ENCODE measurements at places on chromosomes 2 and 18.
A peak's percentile ranks its signal among the peaks of the same experiment; 100 is the strongest.

- DNase-seq: no peak
- H3K4me3 ChIP-seq: peak overlapping the region; percentile 61
- H3K36me3 ChIP-seq: no peaks in the 10 kb centered on the region
- no peak overlapping the region for H3K27ac ChIP-seq
- H3K4me1 ChIP-seq: peaks cover 26% of the 10 kb centered on the region
These were observed 20.5 kb downstream of the THAP4 start for GRCh38 chr2:241616168-241617125.

GRCh38 chr2:102321941-102322719 lies 10.8 kb downstream of the IL1RL1 start:
- no peak for DNase-seq
- no peaks in the 10 kb centered on the region for H3K4me1 ChIP-seq
- H3K27ac ChIP-seq: no peak overlapping the region
- no peaks in the 10 kb centered on the region for H3K36me3 ChIP-seq
- H3K4me3 ChIP-seq: no peak overlapping the region

- peaks cover 4% of the 10 kb centered on the region for H3K27me3 ChIP-seq
- DNase-seq: no peak
- H3K27ac ChIP-seq: no peak overlapping the region
- H3K4me1 ChIP-seq: no peaks in the 10 kb centered on the region
- H3K4me3 ChIP-seq: no peak overlapping the region
These were observed 179.7 kb upstream of the SH3BP4 start for GRCh38 chr2:234771980-234772732.

- no peak for DNase-seq
- no peak overlapping the region for H3K27ac ChIP-seq
- H3K4me3 ChIP-seq: no peak overlapping the region
- H3K4me1 ChIP-seq: peaks cover 16% of the 10 kb centered on the region
- no peaks in the 10 kb centered on the region for H3K36me3 ChIP-seq
These were observed 144.4 kb upstream of the ITGA6 start for GRCh38 chr2:172282944-172283343.

DNA sequence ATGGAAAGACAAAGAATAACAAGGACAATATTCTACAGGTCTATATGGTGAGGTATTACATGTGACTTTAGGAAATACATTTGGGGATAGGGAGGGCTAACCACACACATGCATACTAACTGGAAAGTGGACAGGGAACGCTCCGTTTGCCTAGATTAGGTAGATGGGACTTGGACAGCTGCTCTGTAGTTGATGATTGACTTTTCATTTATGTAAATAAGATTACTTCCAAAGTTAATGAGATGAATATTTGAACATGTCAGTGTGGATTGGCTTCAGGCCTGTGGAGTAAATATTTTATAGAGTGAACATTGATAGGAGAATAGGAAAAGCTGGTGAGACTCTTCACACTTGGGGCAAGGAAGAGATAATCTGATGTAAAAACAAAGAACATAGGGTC lies 142.0 kb downstream of the NCK2 start:
- peaks cover 65% of the 10 kb centered on the region for H3K36me3 ChIP-seq
- peaks cover 58% of the 10 kb centered on the region for H3K4me1 ChIP-seq
- DNase-seq: no peak

DNA sequence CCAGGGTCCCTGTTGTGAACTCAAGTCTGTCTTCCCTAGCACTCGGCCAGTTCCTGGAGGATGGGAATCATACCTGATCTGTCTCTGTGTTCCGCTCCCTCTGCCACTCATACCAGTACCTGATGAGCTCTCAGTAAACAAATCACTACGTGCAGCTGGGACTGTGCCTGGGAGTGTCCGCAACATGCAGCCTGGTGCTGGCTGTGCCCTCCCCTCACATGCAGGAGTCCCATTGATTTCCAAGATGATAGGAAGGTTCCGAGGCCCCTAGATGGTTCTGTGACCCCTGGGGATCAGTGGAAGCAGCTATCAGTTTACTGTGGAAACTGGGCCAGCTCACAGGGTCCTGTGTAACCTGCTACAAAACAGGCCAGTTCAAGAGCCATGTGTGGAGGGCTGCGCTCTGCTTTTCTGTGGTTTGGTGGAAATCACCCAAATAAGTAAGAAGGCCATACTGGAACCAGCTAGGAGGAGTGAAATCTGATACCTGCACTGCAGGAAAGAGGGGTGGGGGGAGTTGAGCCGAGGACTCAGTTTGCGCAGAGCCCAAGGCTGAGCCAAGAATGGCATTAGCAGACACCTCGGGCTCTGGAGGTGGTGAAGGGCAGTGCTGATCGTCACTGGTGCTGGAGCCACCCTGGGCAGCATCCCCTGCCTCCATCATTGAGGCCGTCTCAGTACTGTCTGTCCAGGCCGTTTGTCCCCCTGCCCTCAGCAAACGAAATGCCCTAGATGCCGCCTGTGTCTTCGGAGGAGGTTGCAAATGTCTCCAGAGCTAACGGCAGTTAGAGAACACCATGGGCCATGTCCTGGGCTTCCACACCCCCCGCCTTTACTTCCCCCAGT lies 93.3 kb downstream of the KLHL29 start:
- DNase-seq: no peak
- H3K36me3 ChIP-seq: no peaks in the 10 kb centered on the region
- no peak overlapping the region for H3K27ac ChIP-seq
- no peak overlapping the region for H3K4me3 ChIP-seq
